Suprapubic skin (tissue), 4 donors: ENCODE measurements at places on chromosomes 12 and 14. TPM values are rescaled to one million over a fixed set of nuclear protein-coding genes. Genes with fewer than 3 reads are reported as not detected.
A peak's percentile ranks its signal among the peaks of the same experiment; 100 is the strongest.

DNA sequence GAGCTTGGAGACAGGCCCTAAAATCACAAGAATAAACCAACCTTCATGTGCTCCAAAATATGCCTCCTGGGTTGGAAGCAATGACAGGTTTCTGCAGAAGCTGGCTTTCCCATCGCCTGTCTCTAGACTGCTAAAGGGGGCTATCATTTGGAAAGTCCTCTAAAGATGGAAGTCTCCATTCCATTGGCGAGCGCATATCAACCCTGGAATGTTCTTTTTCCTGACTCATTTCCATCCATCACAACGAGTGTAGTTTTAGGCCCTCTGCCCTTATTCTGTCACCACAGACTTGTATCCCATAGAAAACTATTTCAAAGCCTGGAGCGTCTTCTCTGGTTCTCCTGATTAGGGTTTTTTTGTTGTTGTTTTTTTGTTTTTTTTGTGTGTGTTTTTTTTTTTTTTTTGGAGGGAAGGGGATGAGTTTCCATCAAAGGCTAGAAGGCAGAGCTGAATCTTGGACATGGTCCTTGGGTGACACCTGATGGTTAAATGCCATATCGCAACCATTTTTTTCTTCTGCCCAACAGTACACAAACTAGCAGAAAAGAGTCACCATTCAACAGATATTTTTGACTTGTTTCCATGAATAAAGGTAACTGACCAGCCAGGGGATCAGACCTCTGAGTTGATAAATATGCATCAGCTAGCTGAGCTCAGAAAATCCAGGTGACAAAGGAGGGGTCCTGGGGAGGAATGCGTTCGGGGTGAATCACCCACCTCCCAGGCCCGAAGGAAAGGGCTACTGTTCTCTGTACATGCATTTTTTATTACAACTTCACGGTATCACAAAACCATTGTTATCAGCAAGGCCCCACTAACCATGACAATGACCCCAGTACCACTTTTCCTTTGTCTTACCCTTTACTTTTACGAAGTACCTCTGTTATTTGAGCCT lies 40.5 kb downstream of the KCNA5 start:
- DNase-seq, result no peak
- no peak overlapping the region for H3K27ac ChIP-seq
- H3K36me3 ChIP-seq, result no peaks in the 10 kb centered on the region
- H3K4me3 ChIP-seq, result no peak overlapping the region
- H3K4me1 ChIP-seq, result no peaks in the 10 kb centered on the region

DNA sequence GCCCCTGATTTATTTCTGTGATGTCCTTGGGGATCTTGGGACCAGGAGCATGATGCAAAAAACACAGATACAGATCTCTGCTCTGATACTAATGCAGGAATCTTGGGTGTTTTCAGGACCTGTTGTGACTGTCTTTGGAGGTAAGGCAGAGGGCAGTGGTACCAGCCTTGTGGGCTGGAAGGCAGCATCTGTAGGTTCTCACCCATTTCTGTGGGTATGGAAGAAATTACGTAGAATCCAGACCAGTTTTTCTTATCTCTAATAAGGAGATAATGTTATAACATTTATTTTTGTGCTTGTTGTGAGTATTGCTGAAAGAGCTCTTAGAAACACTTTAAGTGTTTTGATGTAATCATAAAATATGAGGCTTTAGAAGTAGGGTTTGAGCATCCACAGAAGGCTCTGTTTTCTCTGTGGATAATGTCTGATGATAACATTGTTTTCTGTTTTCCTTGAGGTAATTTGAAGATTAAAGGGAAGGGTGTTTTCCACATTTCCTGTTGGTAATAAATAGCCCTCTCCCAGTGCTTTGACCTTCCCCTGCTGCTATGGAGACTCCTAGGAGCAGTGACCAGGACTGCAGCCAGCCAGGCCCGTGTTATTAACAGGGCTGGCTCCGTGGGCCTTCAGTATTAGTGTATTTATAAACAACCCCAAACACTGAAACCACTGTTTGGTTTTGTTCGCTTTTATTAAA lies 9.4 kb upstream of the DCP1B start:
- no peaks in the 10 kb centered on the region for H3K36me3 ChIP-seq
- no peak overlapping the region for H3K4me3 ChIP-seq
- H3K27me3 ChIP-seq, result no peaks in the 10 kb centered on the region

DNA sequence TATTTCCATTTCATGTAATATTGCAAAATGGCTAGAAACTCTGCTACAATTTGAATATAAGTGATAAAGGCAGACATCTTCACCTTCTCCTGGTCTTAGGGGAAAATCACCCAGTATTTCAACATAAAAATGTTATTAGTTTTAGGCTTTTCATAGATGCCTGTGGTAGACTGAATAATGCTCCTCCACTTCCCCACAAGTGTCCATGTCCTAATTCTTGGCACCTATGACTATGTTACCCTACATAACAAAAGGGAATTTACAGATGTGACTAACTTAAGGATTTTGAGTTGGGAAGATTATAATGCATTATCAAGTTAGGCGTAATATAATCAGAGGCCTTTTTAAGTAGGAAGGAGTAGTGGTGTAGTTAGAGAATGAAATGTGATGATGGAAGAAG lies 196.4 kb downstream of the TMTC3 start:
- H3K4me3 ChIP-seq, result no peak overlapping the region
- no peak overlapping the region for H3K27ac ChIP-seq
- no peaks in the 10 kb centered on the region for H3K36me3 ChIP-seq
- H3K27me3 ChIP-seq, result no peaks in the 10 kb centered on the region
- no peak for DNase-seq
- no peaks in the 10 kb centered on the region for H3K4me1 ChIP-seq

DNA sequence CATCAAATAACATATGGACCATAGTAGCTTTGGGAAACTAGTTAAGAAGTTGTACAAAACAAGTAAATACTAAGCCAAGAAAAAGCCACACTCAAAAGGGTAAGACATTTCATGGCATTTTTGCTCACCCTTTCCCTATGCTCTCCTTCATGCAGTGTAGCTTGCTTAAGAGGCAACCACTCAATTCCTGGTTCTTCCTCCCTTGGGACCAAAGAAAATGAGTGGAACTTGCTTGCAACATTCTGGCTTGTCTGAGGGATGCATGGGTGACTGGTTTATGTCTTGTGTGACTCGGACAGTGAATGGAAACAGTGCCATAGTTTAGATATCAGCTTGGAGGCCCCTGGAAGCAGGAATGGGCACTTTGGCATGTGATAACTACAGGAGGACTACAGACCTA lies 252.0 kb upstream of the ARID2 start:
- H3K27me3 ChIP-seq, result no peaks in the 10 kb centered on the region
- DNase-seq, result no peak
- no peaks in the 10 kb centered on the region for H3K4me1 ChIP-seq
- no peak overlapping the region for H3K4me3 ChIP-seq
- no peaks in the 10 kb centered on the region for H3K36me3 ChIP-seq
- H3K27ac ChIP-seq, result no peak overlapping the region

Gene PKP2
- 5.7 TPM for total RNA-seq

Gene GSKIP
- 7.9 TPM for total RNA-seq

GRCh38 chr14:50736932-50737419 lies 68.9 kb upstream of the SAV1 start:
- DNase-seq, result no peak
- peaks cover 27% of the 10 kb centered on the region for H3K36me3 ChIP-seq
- peaks cover 19% of the 10 kb centered on the region for H3K4me1 ChIP-seq
- H3K27me3 ChIP-seq, result no peaks in the 10 kb centered on the region

- no peak overlapping the region for H3K4me3 ChIP-seq
- no peak for DNase-seq
- no peaks in the 10 kb centered on the region for H3K4me1 ChIP-seq
- no peaks in the 10 kb centered on the region for H3K36me3 ChIP-seq
- H3K27me3 ChIP-seq, result no peaks in the 10 kb centered on the region
These were observed 62.8 kb downstream of the OTOGL start for GRCh38 chr12:80162177-80162576.

- no peak for DNase-seq
- H3K27ac ChIP-seq, result peak overlapping the region; percentile 40
- H3K27me3 ChIP-seq, result no peaks in the 10 kb centered on the region
These were observed 102.7 kb downstream of the TMEM30B start for GRCh38 chr14:61178226-61179060.

Gene ANKS1B
- total RNA-seq, result 10.0 TPM

DNA sequence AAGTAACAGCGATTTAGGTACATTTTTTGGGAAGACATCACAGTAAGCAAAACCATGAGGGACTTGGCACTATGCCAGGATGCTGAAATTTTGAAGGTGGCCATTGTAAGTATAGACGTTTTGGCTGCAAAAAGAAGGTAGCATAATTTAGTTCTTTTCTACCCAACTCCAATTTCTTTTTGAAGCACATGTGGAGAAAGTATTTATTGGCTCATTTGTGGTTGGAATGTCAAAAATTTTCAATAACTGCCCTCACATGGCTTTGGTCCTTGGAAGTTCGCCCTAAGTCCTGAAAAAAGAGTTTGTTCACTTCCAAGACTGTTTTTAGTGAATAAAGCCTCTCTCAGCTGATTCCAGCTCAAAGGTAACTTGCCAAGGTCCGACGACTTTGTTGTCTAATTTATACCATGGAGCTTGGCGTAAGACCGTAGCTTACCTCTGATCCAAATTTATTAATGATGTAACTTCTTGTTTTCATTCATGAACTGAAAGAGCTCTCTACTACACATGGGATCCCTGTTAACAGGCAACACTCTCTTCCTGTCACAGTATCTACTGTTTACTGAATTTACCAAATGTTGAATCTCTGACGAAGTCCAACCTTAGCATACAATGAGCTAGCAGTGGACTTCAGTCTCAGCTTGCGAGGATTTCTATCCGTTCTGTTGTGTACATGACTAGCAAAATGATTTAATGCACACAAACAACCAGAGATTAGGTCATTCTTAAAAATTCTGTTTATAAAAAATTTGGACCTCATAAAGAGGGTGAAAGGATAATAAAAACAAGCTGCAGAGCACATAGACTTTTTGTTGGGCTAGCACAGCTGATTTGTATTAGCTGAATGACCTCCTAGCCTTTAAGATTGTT lies 49.0 kb downstream of the MSRB3 start:
- no peak overlapping the region for H3K4me3 ChIP-seq
- DNase-seq, result no peak
- H3K27ac ChIP-seq, result peak overlapping the region; percentile 41

DNA sequence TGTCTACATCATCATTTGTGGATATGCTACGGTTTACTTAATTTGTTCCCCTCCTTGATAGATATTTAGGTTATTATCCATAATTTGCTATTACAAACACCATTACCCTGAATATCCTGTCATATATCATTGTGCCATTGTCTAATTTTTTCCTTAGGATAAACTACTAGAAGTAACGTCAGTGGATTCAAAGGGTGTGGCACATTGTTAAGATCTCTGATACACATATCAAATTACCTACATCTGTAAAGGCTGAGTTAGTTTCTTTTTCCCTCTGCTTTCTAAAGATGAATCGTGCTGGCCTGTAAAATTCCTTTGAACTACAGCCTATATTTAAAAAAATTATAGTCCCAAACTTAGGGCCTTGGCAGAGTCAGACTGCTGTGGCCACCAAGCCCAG lies 53.9 kb upstream of the STRN3 start:
- no peaks in the 10 kb centered on the region for H3K27me3 ChIP-seq
- no peaks in the 10 kb centered on the region for H3K4me1 ChIP-seq
- H3K4me3 ChIP-seq, result no peak overlapping the region
- DNase-seq, result no peak

Gene NPFF
- total RNA-seq, result not detected

Gene WNT1
- total RNA-seq, result not detected

GRCh38 chr12:13962699-13963098 lies 18.7 kb downstream of the GRIN2B start:
- no peak overlapping the region for H3K27ac ChIP-seq
- no peak for DNase-seq
- H3K4me1 ChIP-seq, result no peaks in the 10 kb centered on the region
- peaks cover 29% of the 10 kb centered on the region for H3K27me3 ChIP-seq
- H3K4me3 ChIP-seq, result no peak overlapping the region

DNA sequence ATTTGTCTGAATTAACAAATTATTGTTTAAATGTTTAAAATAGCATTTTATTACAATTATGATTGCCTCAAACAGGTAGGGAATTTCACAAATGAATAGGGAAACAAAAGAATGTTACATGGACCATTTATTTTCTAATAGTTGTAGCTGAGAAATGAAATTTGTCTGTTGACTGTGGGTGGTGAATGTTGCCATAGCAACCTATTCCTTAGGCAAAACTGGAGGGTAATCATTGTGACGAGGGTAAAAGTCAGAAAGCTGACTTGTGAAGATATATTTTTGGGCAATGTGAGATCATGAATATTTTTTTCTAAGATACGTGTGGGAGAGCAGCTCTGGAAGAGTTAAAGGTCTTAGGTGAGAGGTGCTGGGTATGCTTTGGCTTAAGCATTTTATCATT lies 24.2 kb upstream of the CLEC14A start:
- H3K27ac ChIP-seq, result no peak overlapping the region
- H3K36me3 ChIP-seq, result no peaks in the 10 kb centered on the region
- H3K4me3 ChIP-seq, result no peak overlapping the region
- H3K4me1 ChIP-seq, result no peaks in the 10 kb centered on the region
- DNase-seq, result no peak

DNA sequence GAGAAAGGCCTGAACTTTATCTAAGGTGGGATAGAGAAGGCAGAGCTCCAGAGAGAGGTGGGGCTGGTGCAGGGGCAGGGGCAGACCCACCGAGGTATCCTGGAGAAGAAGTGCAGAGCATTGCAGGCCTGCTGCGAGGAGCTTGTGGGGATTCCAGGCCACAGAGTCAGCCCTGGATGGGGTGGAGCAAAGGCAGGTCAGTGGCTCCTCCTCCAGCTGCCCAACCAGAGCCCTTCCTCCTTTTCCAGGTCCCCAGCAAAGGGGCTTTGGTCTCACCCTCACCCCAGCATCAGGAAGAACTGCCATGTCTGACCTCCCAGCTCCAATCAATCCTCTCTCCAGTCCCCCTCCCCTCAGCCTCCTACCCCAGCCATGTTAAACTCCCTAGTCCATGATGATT lies 19.8 kb upstream of the ZNF740 start:
- no peaks in the 10 kb centered on the region for H3K27me3 ChIP-seq
- H3K36me3 ChIP-seq, result peaks cover 8% of the 10 kb centered on the region
- no peak overlapping the region for H3K4me3 ChIP-seq
- no peak for DNase-seq
- H3K27ac ChIP-seq, result no peak overlapping the region

GRCh38 chr14:23174296-23175184 lies 8.9 kb downstream of the SLC7A8 start:
- H3K36me3 ChIP-seq, result no peaks in the 10 kb centered on the region
- no peak overlapping the region for H3K27ac ChIP-seq
- no peak for DNase-seq
- H3K4me3 ChIP-seq, result no peak overlapping the region
- peaks cover 24% of the 10 kb centered on the region for H3K4me1 ChIP-seq

Gene TUBA1C
- total RNA-seq, result 729 TPM

- no peak overlapping the region for H3K27ac ChIP-seq
- no peaks in the 10 kb centered on the region for H3K4me1 ChIP-seq
- no peaks in the 10 kb centered on the region for H3K36me3 ChIP-seq
- H3K4me3 ChIP-seq, result no peak overlapping the region
- H3K27me3 ChIP-seq, result no peaks in the 10 kb centered on the region
These were observed 59.6 kb downstream of the LRFN5 start for GRCh38 chr14:41666301-41666700.

Gene ITGA7
- 9.5 TPM for total RNA-seq

Gene OR4E2
- total RNA-seq, result not detected

Gene ZFHX2
- 0.24 TPM for total RNA-seq
